ENCODE measurements at places on chromosomes 13 and 19.

GRCh38 chr13:42123600-42123999, 75.2 kb downstream of the DGKH start:
- no peak for DNase-seq

- DNase-seq: no peak
These were observed 35.0 kb upstream of the VWA8 start for GRCh38 chr13:41995946-41996345.

DNA sequence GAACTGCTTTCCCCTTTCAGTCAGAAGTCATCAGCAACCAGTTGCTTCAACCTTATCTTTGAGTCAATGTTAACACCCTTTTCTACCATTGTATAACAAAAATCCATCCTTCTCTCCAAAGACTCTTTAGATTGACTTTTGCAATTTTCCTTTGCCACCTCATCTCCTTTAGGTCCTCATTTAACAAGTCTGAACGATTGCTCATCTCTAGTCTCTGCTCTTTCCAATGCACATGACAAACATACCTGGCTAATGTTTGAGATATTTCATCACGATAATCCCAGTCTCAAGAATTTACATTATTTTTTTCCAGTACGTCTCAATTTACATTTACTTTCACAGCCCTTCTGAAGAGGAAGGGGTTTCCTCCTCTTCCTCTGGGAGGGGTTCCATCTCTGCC, 127.5 kb downstream of the KLF12 start:
- DNase-seq: no peak

- no peak for DNase-seq
These were observed 545.4 kb upstream of the GPC6 start for GRCh38 chr13:92681239-92681638.

Data from large intestine (tissue), 12 donors.